NCI-H146 (cell line): ENCODE measurements at places on chromosomes 2 and 18.

- no peak for DNase-seq
Observed at GRCh38 chr2:230552181-230552580, 136.2 kb downstream of the SP100 start.

DNA sequence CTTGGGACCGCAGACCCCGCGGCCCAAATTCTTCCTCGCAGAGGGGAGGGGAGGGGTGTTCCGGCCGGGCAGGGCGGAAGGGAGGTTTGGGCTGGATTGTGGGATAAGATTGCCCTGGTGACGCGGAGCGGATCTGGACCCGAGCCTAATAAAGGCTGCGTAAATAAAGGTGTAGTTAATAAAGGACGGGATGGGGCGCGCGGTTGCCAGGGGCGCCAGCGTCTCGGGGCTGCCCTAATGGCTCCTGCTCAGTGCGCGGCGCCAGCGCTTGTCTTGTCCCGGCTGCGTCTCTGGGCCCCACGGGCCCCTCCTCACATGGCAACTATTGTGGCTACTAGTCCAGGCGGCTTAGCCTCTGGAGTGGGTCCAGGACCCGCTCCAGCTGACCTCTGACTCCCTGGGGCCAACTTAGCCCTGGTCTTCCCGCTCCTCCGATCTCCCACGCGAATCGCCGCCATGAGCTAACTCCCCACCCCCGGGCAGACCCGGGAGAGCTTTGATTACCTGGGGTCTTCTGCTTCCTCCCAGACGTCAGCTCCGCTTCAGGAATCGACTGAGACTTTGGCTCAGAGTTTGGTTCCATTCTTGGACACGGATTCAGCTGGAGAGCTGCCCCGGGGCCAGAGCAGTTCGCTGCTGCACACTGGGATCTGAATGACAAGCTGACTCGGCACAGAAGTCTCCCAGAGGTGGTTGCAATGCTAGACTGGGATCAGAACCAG, 36.5 kb downstream of the SLC25A52 start:
- peak; percentile 44 for DNase-seq

DNA sequence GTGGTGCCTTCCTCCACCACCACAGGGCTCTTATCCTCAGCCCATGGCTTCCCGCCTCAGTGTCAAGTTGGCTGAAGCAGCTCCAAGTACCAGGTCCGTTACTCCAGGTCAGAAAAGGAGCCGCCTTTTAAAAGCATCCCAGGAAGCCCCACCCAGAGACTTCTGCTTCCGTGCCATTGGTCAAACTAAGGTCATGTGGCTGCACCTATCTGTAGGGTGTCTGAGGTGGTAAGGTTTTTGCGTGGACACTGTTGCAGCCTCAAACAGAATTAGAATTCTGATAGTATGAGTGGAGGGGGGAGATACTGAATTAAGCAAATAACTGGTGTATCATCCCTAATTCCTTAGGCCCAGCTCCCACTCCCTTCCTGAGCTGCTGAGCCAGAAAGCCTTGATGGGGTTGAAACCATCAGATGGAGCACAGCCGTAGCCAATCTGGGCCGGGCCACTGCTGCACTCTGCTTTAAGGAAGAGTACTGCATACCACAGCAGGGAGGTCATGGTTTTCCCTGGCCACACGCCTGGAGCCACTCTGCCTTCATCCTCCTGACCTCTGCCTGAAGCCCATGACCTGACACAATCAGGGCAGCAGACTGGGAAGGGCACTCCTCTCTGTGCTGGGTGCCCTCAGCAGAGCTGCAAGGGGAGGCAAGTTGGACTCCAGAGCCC, 8.4 kb downstream of the TMEM247 start:
- DNase-seq, result no peak

DNA sequence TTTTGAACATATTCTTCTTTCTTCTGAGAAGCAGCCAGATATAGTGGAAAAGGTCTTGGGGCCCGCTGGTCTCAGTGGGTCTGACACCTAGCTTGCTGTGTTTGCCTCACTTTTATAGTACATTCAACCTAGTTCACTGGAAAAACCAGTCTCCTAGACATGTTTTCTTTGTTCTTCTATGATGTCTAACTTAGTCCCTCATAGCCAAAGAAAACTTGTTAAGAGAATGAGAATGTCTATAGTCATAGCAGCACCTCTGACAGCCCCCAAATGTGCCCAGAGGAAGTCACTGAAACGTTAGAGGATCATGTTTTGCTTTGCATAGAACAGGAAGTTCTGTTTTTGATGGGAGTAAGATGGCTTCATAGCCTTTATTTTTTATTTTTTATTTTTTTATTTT, 40.3 kb downstream of the TNFRSF11A start:
- no peak for DNase-seq

DNA sequence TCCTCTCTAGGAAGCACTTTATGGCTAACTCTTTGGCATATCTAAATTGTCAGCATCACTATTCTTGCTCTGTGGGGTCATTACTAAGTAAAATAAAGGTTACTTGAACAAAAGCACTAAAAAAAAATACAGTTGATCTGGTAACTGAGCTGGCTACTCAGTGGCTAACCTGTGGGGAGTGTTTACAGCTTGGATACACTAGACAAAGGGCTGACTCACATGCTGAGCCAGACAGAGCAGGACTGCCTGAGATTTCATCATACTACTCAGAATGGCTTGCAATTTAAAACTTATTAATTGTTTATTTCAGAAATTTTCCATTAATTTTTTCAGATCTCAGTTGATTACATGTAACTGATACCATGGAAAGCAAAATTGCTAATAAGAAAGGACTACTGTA, 1690.4 kb upstream of the SLC39A10 start:
- DNase-seq, result peak; percentile 41

DNA sequence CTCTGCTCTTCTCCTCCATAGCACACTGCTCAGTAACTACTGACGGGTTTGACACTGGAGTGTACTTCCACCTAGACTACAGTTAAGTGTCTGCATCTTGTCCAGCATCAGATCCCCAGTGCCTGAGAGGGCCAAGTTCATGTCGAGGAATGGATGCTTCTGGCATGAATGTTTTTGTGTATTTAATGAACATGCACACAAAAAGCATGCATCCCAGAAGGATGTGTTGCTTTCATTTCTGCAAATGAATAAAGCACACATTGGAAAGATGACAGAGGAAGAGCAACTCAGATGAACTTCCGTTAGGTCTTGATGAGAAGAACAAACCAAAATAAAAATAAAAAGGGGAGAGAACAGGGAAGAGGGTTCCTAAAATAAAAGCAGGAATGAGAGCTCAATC, 27.9 kb downstream of the C2orf49 start:
- no peak for DNase-seq

DNA sequence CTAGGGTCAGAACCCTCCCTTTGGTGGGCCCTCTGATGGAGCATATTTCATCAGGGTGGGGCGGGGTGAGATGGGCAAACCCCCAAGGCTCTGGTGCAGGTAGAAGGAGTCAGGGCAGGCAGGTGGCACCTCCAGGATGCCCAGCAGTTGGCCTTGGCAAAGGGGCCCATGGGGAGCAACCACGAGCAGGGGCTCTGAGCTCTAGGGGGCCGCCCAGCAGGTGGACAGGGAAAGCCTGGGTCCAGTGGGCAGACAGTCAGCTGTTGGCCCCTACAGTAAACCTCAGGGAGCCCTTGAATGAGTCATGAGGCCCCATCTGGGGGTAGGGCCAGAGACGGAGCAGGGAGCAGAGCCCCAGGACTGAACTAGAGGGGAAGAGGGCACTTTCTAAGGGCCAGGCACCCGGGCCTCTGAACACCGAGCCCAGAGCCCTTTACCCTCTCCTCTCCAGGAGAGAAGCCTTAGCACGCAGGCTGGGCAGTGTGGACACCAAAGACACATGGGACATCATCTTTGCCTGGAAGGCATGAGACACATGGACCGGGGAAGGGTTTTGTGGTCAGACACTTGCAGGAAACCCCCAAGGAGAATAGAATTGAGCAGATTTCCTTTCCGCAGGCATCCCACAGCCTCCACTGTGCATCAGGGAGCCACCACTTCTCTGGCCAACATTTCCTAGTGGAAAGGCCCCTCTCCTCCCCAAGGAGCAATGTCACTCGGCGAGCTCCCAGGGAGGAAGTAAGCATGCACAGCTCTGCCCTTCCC, 257.3 kb downstream of the GLI2 start:
- DNase-seq, result no peak

DNA sequence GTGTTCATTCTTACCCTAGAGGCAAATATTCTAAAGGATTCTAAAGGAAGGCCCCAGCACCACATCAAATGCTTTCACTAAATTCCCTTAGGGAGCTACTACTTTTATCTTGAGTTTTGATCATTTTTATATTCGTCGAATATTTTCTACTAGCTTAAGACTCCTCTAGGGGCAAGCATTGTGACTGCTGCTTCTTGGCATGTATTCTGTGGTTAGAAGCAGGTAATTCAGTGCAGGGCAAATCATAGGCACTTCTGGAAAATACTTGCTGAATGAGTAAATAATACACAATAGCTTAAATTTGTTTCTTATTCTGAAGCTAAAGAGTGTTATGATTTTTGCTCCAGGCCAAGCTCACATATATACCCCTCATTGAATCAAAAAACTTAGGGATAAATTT, 136.4 kb downstream of the LRP2 start:
- DNase-seq, result no peak

DNA sequence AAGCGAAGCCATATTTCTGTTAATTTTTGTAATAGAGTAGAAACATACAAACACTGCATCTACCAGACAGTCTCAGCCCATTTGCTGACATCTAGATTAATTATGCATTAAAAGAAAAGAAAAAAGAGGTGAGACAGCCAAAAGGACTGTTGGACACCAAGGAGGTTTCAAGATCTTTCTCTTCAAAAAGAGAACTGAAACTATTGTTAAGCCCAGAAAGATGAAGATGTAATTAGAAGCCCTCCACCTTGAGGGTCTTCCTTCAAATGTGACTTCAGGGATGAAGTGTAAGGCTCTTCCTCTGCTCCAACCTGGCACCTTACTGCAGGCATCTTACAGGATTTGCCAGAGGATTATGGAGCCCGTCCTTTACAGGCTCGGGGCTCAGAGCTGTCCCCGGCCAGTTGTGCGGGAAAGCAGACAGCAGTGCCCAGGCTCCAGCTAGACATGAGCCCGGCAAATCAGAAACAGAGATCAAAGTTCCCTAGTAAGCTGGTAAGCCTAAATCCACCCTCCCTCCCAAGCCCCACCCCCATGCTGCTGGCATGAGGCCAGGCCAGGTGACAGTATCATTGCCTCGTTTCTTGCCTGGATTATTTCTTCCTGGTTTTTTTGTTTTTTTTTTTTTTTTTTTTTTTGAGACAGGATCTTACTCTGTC, 38.9 kb downstream of the ADI1 start:
- DNase-seq, result no peak

- DNase-seq, result no peak
Observed at GRCh38 chr2:100126897-100127401, 15.4 kb downstream of the AFF3 start.

DNA sequence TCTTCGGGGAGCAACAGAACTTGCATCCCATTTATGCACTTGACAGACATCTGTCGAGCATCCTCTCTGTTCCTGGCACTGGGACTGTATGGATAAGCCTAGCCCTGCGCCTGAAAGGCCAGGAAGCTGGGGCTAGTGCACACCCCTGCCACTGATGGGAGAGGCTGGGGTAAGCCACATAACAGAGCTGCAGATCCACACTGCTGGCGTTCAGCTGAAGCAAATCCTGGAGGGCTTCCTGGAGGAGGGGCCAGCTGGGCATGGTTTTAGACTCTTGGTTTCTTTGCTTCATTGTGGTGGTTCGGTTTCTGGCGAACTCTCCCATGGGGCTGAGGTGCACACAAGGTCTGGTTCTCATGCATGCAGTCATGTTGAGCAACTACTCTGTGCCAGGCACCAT, 45.5 kb upstream of the FOSL2 start:
- DNase-seq, result no peak
